ENCODE measurements at places on chromosomes 12 and 14. TPM values are rescaled to one million over a fixed set of nuclear protein-coding genes. Genes with fewer than 3 reads are reported as not detected.

DNA sequence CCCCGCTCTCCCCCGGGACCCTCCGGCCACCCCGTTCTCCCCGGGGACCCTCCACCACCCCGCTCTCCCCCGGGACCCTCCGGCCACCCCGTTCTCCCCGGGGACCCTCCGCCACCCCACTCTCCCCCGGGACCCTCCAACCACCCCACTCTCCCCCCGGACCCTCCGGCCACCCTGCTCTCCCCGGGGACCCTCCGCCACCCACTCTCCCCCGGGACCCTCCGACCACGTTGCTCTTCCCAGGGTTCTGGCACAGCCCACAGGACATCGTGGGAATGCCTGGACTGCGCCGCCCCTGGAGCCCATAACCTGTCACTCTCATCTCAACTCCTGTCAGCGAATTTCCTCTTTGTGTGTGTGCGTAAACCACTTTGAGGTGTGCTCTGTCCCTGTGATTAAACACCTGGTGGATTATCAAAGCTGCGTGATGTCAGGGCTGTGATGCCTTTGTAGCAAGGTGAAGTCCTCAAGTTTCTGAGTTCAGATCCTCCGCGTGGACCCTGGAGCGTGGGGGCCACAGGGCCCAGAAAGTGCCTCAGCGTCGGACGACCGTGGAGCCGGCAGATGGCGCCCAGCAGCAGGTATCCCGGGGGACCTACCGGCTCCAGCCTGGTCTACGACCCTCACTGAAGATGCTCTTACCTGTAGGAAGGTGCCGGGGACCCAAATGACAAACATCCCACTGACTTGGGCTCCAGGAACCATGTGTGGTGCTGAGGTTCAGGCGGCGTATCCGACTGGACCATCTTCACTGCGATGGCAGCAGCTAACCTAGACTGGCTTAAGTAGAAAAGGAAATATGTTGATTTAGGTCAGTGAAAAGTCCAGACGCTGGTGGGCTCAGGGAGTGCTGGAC, 63.2 kb upstream of the GALNT9 start:
- no peaks in the 10 kb centered on the region for H3K4me1 ChIP-seq
- no peaks in the 10 kb centered on the region for H3K27me3 ChIP-seq
- no peak overlapping the region for H3K4me3 ChIP-seq
- H3K27ac ChIP-seq: no peak overlapping the region
- H3K36me3 ChIP-seq: no peaks in the 10 kb centered on the region

DNA sequence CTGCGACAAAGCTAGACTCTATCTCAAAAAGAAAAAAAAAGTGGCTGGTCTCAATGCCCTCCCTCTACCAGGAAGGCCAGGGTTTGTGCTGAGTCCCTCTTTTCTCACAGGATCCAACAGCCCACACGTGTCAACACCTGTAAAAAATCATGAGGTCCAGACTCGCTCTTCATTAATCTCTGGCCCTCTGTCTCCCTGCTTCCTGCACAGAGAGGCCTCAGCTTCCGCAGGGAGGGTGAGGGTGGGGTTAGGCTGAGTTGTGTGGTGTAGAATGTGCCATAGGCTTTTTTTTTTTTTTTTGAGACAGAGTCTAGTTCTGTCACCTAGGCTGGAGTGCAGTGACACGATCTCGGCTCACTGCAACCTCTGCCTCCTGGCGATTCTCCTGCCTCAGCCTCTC, 6.1 kb downstream of the CFAP73 start:
- H3K36me3 ChIP-seq: peaks cover 16% of the 10 kb centered on the region
- DNase-seq: no peak
- H3K4me3 ChIP-seq: no peak overlapping the region

DNA sequence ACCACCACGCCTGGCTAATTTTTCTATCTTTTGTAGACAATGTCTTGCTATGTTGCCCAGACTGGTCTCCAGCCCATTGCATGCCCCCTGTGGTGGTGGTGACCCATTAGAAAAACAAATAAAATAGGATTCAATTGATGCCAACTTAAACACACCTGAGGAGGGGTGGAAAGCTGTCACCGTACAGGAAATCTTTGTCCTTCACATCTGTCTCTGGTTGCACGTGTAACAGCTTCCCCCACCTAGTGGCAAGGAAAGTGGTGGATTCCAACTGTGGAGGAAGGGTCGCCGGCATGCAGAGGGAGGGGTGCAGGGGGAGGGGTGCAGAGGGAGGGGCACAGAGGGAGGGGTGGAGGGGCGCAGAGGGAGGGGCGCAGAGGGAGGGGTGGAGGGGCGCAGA, 26.1 kb upstream of the GPR68 start:
- DNase-seq: no peak
- no peaks in the 10 kb centered on the region for H3K27me3 ChIP-seq
- H3K4me1 ChIP-seq: no peaks in the 10 kb centered on the region
- no peak overlapping the region for H3K4me3 ChIP-seq
- H3K27ac ChIP-seq: no peak overlapping the region

DNA sequence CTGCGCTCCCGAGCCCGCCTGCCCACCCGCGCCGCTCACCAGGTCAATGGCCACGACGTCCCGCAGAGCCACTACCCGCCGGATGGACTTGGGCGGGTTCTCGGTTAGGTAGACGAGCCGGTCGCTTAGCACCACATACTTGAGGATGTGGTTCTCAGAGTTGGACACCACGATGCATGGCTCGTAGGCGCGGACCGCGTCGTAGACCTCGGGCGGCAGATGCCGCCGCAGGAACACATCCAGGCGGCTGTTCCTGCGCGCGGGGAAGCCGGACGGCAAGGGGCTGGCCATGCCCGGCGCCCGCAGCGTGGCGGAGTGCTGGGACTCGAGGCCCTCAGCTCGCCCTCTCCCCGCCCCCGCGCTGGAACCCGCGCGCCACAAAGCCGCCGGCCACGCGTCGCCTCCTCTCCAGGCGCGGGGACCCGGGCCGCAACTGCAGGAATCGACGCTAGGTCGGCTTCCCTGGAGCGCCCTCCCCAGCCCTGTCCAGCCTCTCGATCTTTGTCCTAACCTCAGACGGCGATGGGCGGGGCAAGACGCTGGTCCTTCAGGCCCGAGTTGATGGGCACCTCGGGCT, at the start of gene C12orf56:
Gene C12orf56 (minus strand): TSS at position 484 of the 577 bp plus-strand sequence. CDS start 193 bp downstream, at position 291.
- H3K4me3 ChIP-seq: no peak within 1 kb of the TSS
- H3K27me3 ChIP-seq: no peaks in the 10 kb centered on the region
- DNase-seq: no peak
- H3K4me1 ChIP-seq: peaks cover 10% of the 10 kb centered on the region
- no peak within 1 kb of the TSS for H3K27ac ChIP-seq

DNA sequence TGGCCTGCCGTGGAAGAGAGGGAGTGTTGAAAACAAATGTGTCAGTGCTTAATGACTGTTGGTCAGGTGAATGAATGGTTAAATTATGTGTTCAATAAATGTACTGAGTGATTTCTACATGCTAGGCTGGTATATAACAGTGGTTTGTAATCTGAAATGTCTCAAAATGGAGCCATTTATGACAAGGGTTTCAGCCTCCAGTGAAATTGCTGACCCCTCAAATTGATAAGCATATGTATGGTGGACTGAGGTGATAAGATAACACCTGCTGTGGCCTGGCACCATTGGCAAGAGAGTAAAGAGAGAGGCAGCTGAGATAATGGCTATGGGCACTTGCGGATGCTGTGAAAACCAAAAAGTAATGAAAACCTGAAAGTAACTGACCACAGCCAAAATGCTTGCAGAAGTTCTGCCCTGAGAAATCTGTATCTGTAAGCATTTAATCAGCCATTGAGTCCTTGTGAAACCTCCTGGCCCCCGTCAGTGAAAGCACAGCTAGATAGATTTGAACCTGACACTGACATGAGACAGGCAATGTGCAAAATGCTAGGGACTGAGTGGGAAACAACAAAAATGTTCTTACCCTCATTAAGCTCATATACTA, 1.4 kb upstream of the BCAT1 start:
- H3K36me3 ChIP-seq: no peaks in the 10 kb centered on the region
- H3K4me1 ChIP-seq: peaks cover 13% of the 10 kb centered on the region
- no peak overlapping the region for H3K27ac ChIP-seq
- no peak for DNase-seq

The CYP27B1 gene
- 2.6 TPM for total RNA-seq

The TMEM132D gene
- under 0.01 TPM for total RNA-seq

GRCh38 chr12:121776190-121777098, 17.0 kb downstream of the RHOF start:
- peaks cover 15% of the 10 kb centered on the region for H3K4me1 ChIP-seq
- no peak overlapping the region for H3K4me3 ChIP-seq
- no peaks in the 10 kb centered on the region for H3K27me3 ChIP-seq
- H3K36me3 ChIP-seq: no peaks in the 10 kb centered on the region
- no peak overlapping the region for H3K27ac ChIP-seq
- DNase-seq: peak; percentile 75

The HSPA2 gene
- total RNA-seq: 19.7 TPM

The SMOC1 gene
- total RNA-seq: 14.0 TPM

- H3K36me3 ChIP-seq: peaks cover 21% of the 10 kb centered on the region
- H3K4me1 ChIP-seq: peaks cover 20% of the 10 kb centered on the region
- no peak overlapping the region for H3K4me3 ChIP-seq
- no peak for DNase-seq
Observed at GRCh38 chr12:56216461-56216860, 5.3 kb downstream of the RNF41 start.
